ENCODE measurements at places on chromosomes 2 and 18.

DNA sequence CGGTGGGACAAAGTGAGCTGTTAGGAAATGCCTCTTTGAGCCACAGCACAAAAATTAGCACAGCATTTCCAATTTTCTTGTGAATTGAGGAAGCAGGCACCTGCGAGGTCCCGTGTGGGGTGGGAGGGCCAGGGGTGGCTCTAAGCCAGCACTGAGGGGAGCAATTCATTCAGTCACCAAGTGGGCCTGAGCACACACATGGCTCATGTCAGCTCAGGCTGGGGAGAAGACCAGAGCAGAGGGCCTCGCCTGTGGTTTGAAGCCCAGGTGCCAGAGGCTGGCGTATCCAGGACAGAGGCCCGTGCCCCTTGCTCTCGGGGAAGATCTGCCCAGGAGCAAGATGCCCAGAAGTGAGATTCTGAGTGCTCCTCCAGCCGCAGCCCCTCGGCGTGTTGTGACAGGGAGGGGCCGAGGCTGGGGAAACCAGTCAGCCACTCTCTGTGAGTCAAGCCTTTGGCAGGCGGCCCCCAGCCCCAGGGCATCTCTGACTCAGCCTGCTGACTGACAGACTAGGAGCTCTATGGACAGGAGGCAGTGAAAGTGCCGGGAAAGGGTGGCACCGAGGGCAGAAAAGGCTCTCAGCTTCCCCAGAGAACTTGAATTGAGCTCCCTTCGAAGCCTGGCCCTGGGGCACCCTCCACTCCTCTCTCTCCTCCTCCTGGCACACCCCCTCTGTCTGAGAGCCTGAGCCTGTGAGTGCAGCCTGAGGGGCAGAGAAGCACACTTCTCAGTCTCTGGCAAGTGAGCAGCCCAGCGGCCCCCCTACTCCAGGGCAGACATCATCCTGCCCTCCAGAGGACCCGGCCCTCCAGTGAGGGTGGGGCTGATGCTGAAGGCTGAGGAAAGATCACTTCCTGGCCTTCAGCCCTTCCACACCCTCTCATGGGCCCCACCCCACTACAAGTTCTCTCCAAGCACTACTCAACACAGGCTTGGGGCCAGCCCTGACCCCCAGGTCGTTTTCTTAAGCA is 32.3 kb downstream of the CYP26B1 start:
- peak; percentile 99 for DNase-seq

GRCh38 chr2:179769323-179769722 is 92.1 kb downstream of the ZNF385B start:
- DNase-seq = no peak

DNA sequence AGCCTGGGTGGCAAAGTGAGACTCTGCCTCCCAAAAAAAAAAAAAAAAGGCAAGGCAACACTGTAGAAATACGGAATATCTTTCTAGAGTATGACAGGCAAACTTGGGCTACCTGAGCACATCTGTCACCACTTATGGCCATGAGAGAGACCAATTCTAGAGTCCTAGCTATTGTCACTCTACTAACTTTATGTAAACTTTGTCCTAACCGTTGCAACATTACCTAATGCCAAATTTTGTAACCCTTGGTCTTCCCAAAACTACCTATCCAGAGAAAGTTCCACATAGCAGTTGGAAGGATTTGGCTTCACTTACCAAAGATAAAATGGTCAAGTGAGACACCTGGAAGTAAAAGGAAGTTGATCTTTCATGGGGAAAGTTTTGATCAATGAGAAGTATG is 26.6 kb upstream of the SCN7A start:
- no peak for DNase-seq

DNA sequence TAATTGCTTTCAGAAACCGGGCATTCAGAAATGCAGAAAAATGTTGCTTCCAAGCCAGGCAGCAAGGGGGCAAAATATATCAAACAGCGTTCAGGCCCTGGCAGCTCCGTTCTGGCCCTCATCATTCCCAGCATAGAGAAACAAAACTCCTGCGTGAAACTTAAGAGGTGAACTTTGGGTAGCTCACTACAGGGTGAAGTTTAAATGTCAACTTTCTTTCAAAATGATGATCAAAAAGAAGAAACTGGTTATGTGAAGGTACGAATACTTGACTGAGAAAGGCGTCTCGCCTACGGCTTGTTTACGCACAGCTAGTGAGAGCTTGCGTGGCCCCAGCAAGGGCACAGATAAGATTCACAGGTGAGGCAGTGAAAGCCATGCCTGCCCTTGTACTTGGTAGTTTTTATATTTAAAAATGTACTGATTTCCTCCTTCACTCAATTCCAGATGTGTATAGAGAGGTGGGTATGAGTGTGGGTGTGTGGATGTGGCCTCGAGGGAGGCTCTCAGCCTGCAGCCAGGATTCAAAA is 127.5 kb downstream of the NFATC1 start:
- no peak for DNase-seq

DNA sequence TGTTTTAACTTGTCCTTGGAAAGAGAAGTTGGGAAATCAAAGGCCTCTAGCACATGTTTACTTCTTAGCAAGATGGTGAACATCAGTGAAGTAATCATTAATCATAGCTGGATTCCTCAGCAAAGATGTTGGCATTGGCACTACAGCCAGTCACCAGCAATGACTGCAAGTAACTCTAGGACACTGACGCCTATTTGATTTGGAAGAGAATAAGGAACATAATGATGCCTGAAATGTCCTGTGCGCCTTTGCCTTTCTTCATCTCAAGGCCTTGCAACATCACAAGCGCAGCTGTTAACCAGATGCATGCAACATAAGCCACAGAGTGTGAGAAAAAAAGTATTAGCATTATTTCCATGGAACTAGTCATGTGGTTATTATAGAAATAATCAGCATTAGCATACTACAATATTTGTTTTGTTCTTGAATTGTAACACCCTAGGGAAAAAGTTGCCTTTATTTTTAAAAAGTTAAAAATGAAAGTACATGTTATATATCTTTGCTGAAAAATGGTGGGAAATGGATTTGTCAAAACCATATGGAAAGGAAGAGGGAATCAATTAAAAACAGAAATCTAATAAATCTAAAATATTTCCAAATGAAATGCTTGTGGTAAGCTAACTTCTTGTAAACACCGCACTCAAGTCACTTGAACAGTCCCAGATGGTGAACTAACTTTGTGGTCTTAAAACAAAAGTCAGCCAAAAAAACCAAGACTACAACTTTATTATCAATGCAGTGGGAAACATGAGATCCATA is 55.6 kb downstream of the THADA start:
- DNase-seq = peak; percentile 95

GRCh38 chr2:202201220-202202160 is 36.9 kb downstream of the SUMO1 start:
- no peak for DNase-seq

DNA sequence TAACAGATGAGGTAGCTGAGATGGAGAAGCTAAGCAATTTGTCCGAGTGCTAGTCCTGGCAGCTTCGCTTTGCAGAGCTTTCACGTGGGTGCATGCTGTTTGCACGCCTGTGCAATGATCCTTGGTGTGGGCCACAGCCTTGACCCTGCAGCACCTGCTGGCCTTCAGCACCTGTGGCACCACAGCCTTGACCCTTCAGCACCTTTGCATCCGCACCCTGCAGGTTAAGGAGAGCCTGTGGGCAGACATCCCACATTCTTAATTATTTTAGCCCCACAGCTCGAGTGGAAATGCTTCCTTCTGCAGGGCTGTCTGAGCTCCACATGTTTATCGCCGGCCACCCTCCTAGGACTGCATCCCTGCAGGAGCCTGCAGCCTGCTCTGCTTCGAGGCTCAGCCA is 19.3 kb downstream of the NCK2 start:
- peak; percentile 69 for DNase-seq

- DNase-seq = no peak
Observed at GRCh38 chr2:96264656-96265348, 995 bp downstream of the TMEM127 start.
